ENCODE measurements at places on chromosomes 1 and 21.

GRCh38 chr1:27662707-27663393 is 9.1 kb downstream of the IFI6 start:
- DNase-seq = peak; percentile 73

- no peak for DNase-seq
Observed at GRCh38 chr1:178491721-178492120, 5.0 kb downstream of the CLEC20A start.

DNA sequence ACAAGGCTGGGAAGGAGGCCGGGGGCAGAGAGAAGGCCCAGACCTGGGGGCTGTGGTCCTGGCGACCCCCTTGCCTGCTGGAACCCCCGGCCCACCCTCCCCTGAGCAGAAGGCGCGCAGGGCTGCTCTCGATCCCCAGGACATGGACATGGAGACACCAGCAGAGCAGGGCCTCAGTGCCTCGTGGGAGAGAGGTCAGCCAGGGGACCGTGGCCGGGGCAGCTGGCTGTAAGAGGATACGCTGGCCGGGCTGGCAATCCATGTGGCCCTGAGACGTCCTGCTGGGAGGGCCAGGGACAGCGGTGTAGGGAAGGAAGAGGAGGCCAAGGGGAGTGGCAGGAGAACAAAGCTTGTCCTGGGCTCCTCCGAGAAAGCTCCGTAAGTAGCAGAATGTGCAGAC is 132.2 kb downstream of the CASZ1 start:
- no peak for DNase-seq

DNA sequence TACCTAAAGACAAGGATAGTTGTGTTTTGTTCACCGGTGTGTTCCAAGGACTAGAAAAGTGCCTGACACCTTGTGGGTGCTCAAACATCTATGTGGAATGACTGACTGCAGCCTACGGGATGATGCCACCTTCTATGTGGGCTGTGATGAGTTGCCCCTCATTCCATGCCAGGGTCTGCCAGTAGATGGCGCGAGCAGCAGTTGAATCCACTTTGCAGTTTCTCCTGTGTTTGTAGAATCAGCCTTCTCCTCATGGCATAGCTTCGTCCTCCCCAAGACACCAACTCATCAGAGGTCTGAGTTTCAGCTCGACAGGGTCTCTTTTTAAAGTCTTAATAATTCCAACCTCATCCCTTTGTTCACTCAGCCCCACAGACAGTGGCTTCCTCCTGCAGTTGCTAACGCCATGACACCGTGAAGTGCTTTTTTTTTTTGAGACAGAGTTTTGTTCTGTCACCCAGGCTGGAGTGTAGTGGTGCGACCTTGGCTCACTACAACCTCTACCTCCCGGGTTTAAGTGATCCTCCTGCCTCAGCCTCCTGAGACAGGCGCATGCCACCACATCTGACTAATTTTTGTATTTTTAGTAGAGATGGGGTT is 133.7 kb downstream of the CAPN8 start:
- peak; percentile 26 for DNase-seq

GRCh38 chr1:116359060-116359830 is 13.8 kb upstream of the ATP1A1 start:
- DNase-seq = no peak

GRCh38 chr1:208179961-208180409 is 64.2 kb downstream of the PLXNA2 start:
- DNase-seq = no peak

GRCh38 chr1:191572479-191572878 is 585.8 kb upstream of the RGS18 start:
- no peak for DNase-seq

- no peak for DNase-seq
Observed at GRCh38 chr1:169595764-169596711, 9.8 kb upstream of the F5 start.

GRCh38 chr1:31413405-31414001 is 490 bp downstream of the SERINC2 start:
- DNase-seq = peak; percentile 40

- DNase-seq = no peak
Observed at GRCh38 chr1:224852901-224853568, 76.4 kb upstream of the DNAH14 start.

- no peak for DNase-seq
Observed at GRCh38 chr1:221078260-221078965, 199.2 kb downstream of the HLX start.

- no peak for DNase-seq
Observed at GRCh38 chr21:37028570-37028969, 22.1 kb downstream of the RIPPLY3 start.

GRCh38 chr1:38464071-38464661 is 395.4 kb downstream of the RRAGC start:
- no peak for DNase-seq

GRCh38 chr1:29853716-29854330 is 617.5 kb downstream of the PTPRU start:
- DNase-seq = no peak

- DNase-seq = no peak
Observed at GRCh38 chr1:174883409-174883808, 116.3 kb upstream of the CACYBP start.

DNA sequence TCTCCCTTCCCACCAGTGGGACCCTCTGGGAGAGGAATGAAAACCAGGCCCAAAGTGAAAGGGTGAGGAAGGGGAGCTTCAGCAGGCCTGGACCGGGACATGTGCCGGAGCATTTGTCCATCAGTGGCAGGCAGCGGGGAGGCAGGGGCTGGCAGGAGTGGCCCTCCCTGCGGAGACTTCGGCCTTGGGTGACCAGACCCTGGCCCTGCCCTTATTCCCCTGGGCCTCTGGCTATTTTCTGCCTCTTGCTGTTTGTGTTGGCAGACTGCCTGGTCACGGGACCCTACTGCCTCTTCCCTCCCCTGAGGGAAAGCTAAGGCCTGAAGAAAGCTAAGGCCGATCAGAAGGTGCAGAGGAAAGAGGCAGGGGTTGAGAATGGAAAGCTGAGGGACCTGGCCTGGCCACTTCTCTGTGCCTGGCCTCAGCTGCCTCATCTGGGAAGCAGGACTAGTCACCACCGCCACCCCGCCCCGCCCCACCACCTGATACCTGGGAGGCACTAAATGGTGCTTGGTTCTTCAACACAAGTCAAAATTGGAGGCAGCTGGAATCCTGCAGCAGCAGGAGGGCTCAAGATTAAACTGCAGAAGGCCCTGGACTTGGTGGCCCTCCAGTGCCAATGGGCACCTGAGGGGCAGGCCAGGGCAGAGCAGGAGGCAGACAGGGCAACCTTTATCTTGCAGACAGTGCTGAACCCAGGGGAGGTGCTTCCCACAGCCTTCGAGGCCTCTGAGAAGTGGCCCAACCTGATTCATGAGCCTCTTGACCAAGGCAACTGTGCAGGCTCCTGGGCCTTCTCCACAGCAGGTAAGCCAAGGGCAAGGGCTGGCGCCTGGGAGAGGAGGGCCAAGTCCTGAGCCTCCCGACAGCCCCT is 7.9 kb downstream of the TINAGL1 start:
- DNase-seq = no peak

- DNase-seq = no peak
Observed at GRCh38 chr1:34380526-34381124, 203.9 kb downstream of the C1orf94 start.

DNA sequence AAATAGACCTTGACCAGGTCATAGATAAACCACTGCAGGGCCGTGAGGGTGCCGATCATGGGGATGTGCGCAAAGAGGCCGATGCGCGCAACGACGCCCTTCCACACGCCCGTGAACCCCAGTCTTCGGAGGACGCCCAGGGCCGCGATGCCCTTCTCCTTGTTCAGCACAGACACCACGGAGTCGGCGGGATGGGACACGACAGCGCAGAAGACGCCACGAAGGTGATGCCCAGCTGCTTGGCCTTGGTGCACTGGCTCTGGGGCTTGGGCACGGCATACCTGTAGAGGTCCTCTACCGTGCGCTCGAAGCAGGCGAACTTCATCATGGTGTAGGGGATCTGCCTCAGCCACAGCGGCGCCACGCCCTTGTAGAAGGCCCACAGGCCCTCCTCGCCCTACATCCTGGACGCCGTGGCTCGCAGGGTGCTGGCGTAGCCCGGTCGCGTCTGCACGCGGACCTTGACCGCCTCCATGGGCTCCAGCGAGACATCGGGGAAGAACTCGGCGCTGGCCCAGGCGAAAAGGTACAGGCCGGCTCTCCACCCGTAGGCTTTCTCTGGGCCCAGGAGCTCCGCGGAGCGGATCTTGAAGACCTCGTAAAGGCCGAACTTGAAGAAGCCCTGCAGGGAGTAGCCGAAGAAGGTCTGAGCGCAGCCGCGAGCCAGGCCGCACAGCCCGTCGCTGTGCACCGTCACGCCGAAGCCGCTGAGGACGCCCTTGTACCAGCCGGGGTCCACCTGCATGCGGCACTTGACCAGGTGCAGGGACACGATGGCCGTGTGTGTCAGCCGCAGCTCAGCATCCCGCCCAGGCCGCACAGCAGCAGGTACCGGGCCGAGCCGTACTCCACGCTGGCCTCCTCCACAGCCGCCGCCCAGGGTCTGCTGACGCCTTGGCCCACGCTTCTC is 20.5 kb upstream of the DMRTB1 start:
- no peak for DNase-seq

DNA sequence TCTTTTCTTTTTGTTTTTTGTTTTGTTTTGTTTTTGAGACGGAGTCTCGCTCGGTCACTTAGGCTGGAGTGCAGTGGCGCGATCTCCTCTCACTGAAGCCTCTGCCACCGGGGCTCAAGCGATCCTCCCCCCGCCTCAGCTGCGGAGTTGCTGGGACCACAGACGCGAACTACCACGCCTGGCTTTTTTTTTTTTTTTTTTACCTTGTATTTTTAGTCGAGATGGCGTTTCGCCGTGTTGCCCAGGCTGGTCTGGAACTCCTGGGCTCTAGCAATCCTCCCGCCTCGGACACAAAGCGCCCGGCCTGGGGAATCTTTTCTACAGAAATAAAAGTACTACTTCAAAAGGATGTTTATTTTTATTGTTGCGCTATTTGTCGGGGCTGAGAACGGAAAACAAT is 1.1 kb upstream of the SETDB1 start:
- DNase-seq = no peak

GRCh38 chr1:206111271-206111927 is 5.8 kb downstream of the AVPR1B start:
- no peak for DNase-seq

GRCh38 chr1:84143796-84144565 is at the start of gene PRKACB:
TSS of gene PRKACB (plus strand) at chr1:84144271. CDS start at chr1:84144362, 91 bp downstream.
- DNase-seq = peak; percentile 1

- DNase-seq = no peak
Observed at GRCh38 chr1:49435291-49435690, 588.5 kb downstream of the AGBL4 start.

- DNase-seq = no peak
Observed at GRCh38 chr1:6034750-6035096, 11.0 kb upstream of the KCNAB2 start.

GRCh38 chr1:79842811-79843210 is 836.3 kb upstream of the ADGRL4 start:
- no peak for DNase-seq

GRCh38 chr1:16903054-16903453 is 7.3 kb downstream of the RNU1-2 start:
- DNase-seq = no peak

DNA sequence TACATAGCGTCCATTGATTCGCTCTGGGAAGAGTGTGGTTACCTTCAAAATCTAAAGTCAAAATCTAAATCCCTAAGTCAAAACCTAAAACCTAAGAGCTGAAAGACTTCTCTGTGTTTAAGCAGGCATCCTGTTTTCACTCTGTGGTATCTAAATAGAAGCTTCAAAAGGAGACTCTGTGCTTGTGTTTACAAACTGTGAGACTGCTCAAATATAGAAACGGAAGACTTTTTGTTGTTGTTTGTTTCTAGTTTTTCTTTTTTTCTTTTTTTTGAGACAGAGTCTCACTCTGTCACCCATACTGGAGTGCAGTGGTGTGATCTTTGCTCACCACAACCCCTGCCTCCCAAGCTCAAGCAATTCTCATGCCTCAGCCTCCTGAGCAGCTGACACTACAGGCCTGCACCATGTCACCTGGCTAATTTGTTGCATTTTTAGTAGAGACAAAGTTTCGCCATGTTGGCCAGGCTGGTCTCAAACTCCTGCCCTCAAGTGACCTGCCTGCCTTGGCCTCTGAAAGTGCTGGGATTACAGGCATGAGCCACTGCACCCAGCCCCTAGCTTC is 425.9 kb downstream of the SMYD3 start:
- DNase-seq = no peak

GRCh38 chr1:116572771-116573430 is 2.1 kb upstream of the CD58 start:
- DNase-seq = no peak

- DNase-seq = no peak
Observed at GRCh38 chr1:66980745-66981367, 56.1 kb downstream of the MIER1 start.

DNA sequence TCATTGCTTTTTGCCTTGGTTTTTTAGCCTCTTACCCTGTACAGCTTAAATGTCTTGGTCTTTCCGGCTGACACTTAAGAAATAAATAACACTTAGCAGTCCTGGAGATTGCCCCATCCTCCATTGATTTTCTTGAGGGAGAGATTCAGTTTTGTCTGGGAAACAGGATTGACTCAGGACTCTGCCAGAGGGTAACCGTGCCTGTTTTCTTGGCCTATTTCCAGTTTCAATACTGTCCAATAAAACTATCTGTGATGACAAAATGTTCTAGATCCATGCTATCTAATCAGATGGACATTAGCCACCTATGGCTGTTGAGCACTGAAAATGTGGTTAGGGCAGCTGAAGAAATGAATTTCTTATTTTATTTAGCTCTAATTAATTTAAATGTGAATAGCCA is 216.1 kb downstream of the DUSP10 start:
- DNase-seq = no peak

DNA sequence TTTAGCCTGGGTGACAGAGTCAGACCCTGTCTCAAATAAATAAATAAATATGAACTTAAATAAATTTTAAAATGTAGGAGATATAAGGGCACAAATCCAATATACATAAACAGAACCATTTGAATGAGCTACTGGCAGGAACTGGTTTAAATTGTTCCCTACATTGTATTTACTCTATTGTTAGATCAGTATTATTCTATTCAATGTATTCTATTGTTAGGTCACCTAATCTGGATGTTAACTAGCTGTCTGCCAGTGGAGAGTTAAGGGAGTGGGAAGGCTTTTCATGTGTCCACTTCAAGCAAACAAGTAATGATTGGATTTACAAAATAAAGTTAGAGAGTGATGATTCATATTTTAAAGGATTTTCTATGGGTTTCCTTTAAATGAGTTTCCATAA is 4.9 kb upstream of the FBXO28 start:
- no peak for DNase-seq

DNA sequence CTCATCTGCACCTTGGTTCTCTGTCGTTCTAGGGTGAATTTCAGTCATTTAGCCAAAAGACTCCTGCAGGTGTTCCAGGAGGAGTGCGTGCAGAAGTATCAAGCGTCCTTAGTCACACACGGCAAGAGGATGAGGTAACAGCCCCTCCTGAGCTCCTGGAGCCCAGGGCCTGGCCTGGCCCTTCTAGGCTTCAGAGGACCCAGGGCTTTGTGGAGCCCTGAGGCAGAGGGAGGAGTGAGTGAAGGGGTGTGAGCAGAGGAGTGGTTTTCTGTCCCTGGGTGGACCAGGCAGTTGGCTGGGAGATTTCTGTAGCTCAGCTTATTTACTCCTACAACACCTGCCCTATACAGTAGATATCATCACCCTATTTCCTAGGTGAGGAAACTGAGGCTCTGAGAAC is 15.7 kb upstream of the RASSF5 start:
- no peak for DNase-seq
